ENCODE measurements at places on chromosomes 5 and 9. TPM values are rescaled to one million over a fixed set of nuclear protein-coding genes. Genes with fewer than 3 reads are reported as not detected.

Gene NEURL1B
- total RNA-seq, result 28.8 TPM

DNA sequence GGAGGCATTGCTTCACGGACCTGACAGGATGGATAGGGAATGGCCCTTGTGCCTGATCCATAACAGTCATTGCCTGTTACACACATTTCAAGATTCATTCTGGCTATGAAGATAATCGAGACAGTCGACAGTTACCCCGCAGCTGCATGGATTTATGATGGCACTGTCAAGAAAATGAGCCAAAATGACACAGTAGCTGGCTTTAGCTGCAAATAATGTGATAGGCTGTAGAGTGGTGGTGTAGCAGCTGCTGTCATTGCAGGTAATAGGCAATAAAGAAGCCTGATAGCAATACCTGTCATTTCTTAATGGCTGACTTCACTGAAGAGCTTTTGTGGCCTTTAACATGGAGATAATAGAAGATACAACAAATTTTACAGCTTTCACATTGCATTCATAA lies 1085.2 kb upstream of the ARRDC3 start:
- DNase-seq, result no peak

Gene SLF1
- 9.0 TPM for total RNA-seq

DNA sequence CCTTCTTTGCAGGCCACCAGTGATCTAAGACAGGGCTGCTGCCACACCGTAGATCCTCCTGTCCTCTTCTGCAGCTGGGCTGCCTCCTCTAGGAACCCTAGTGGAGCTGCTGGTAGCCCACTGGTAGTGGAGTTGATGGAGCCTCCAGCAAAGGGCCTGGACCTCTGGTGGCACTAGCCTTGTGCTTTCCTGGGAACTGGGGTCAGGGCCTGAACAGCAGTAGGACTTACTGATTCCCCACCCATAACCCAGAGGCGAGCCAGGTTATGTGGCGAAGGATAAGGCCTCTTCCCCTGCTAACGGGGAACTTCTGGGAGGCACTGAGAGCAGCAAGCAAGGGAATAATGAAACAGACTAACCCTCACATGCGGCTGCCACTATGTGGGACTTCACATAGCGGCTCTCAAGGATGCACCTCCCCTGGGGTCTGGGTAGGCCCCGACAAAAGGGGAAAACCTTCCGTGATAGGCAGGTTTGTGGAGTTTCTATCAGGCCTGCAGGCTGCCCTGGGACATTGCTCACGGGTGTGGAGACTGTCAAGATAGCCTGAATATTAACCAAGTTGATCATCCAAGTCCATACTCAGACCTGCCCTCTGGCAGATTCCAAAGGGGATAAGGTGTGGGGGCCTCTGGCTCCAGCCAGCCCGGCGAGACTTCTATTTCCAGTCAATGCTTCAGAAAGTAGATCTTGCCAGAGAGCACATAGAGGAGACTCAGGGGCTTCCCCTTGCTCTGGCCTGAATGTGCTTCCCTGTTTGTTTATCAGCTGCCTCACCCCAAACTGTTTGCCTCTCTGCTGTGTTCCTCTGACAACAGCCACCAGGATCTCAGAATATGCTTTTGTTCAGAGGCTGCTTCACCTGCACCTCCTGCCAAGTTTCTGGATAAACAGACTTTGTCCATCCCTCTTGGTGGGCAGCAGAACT lies 7.4 kb downstream of the SLC22A4 start:
- no peak for DNase-seq

Gene LTC4S
- total RNA-seq, result 7.6 TPM

Gene CNTNAP3
- total RNA-seq, result 10.1 TPM

GRCh38 chr5:121910036-121910435 lies 51.7 kb upstream of the SRFBP1 start:
- DNase-seq, result no peak

Gene SPATA9
- not detected for total RNA-seq

Data from Right ventricle myocardium superior (tissue), 1 donor.